Activated CD4-positive, alpha-beta T cell treated with anti-CD3 and anti-CD28 coated beads, Interleukin-2, amount 10 ng/mL, durations not matched to agents 7 days and 5 days (primary cell): ENCODE measurements at places on chromosomes 16 and 17. TPM values are rescaled to one million over a fixed set of nuclear protein-coding genes. Genes with fewer than 3 reads are reported as not detected.

DNA sequence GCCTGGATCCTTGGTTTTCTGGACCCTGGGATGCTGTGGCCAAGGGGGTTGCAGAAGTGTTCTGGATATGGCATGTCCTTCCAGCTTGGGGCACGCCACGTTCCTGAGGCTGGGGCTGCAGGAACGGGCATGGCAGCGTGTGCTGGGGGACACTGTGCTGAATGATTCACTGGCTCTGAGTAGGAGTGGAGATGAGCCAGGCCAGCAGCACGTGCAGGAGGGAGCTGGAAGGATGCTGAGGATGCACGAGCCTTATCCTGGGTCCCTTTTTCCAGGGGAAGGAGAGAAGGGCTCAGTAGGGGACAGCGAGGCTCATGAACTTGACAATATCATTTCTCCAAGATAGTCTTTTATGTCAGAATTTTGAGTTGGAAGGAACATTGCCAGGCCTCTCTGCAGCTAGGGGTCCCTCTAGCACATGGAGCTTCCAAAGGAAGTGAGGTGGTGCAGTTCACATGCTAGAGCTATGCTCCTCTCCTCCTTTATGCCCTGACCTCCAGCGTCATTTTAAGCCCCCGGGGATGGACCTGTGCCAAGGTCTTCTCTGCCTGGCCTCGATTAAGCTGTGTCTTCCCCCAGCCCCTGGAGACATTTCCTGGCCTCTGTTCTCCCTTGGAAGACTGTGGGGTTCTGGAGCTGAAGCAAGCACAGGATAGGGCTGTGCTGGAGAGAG is 125.9 kb downstream of the OR1D5 start:
- no peak overlapping the region for H3K27ac ChIP-seq
- no peak overlapping the region for H3K4me3 ChIP-seq
- no peaks in the 10 kb centered on the region for H3K36me3 ChIP-seq
- H3K4me1 ChIP-seq, result no peaks in the 10 kb centered on the region
- no peaks in the 10 kb centered on the region for H3K27me3 ChIP-seq

GRCh38 chr17:77475016-77475976 is 334.5 kb downstream of the SEC14L1 start:
- H3K4me1 ChIP-seq, result peaks cover 91% of the 10 kb centered on the region
- H3K4me3 ChIP-seq, result peak overlapping the region; percentile 37
- no peaks in the 10 kb centered on the region for H3K27me3 ChIP-seq
- peaks cover 75% of the 10 kb centered on the region for H3K36me3 ChIP-seq
- peak; percentile 56 for DNase-seq

DNA sequence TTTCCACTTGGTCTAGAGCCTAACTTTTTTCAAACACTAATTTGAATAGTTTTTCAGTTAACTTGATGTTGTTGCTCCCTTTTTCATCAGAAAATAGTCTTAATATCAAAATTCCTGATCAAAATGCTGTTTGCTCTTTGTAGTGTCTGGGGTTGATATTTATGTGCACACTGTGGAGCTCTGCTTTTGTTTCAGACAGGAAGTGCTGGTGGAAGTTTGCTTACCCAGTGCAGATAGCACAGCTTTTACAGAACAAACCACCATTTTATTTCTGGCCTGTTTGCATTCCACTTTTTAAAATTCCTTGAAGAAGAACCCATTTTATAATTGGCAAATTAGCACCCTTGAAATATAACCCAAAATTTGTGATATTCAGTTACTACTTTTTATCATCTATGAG is 125.4 kb downstream of the MRTFB start:
- H3K36me3 ChIP-seq, result peaks cover 1% of the 10 kb centered on the region
- peak overlapping the region; percentile 43 for H3K27ac ChIP-seq
- H3K4me1 ChIP-seq, result peaks cover 40% of the 10 kb centered on the region
- H3K4me3 ChIP-seq, result no peak overlapping the region
- H3K27me3 ChIP-seq, result no peaks in the 10 kb centered on the region

- no peaks in the 10 kb centered on the region for H3K27me3 ChIP-seq
- no peak for DNase-seq
- peak overlapping the region; percentile 92 for H3K27ac ChIP-seq
- H3K36me3 ChIP-seq, result peaks cover 27% of the 10 kb centered on the region
These were observed 1.8 kb downstream of the MGRN1 start for GRCh38 chr16:4626396-4626795.

- H3K36me3 ChIP-seq, result no peaks in the 10 kb centered on the region
- H3K27me3 ChIP-seq, result peaks cover 13% of the 10 kb centered on the region
- H3K4me1 ChIP-seq, result no peaks in the 10 kb centered on the region
These were observed at the start of gene VWA3A for GRCh38 chr16:22092143-22092933. TSS of gene VWA3A (plus strand) at chr16:22092541. CDS start at chr16:22092638, 97 bp downstream.

DNA sequence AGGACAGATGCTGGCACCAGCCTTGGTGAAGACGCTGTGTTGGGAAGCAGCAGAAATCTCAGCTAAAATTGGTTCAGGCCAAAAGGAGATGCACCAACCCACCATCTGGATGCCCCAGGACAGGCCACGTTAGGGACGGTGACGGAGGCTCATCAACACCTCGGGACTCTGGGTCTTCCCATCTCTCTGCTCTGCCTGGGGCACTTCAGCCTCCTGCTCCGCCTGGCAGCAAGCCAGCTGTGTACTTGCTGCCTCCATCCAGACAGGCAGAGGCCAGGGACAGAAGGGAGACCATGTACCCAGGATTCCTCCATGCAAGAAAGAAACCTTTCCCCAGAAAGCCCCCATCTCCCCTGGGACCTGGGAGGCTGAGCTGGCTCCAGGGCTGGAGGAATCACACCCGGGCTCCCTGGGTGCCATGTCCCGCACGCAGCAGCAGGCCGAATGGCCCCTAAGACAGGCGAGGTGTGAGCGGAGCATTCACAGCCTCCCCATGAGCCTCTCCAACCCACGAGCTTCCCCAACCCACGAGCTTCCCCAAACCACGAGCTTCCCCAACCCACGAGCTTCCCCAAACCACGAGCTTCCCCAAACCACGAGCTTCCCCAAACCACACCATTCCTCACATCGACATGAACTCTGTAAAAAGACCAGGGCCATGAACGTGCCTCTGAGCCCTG is 274.5 kb downstream of the C16orf95 start:
- no peak for DNase-seq
- H3K27ac ChIP-seq, result no peak overlapping the region
- peaks cover 2% of the 10 kb centered on the region for H3K27me3 ChIP-seq
- no peaks in the 10 kb centered on the region for H3K4me1 ChIP-seq
- no peaks in the 10 kb centered on the region for H3K36me3 ChIP-seq

- DNase-seq, result peak; percentile 41
- no peaks in the 10 kb centered on the region for H3K27me3 ChIP-seq
- peaks cover 20% of the 10 kb centered on the region for H3K4me1 ChIP-seq
- peaks cover 13% of the 10 kb centered on the region for H3K36me3 ChIP-seq
These were observed 83.4 kb downstream of the HIC1 start for GRCh38 chr17:2138318-2138717.

DNA sequence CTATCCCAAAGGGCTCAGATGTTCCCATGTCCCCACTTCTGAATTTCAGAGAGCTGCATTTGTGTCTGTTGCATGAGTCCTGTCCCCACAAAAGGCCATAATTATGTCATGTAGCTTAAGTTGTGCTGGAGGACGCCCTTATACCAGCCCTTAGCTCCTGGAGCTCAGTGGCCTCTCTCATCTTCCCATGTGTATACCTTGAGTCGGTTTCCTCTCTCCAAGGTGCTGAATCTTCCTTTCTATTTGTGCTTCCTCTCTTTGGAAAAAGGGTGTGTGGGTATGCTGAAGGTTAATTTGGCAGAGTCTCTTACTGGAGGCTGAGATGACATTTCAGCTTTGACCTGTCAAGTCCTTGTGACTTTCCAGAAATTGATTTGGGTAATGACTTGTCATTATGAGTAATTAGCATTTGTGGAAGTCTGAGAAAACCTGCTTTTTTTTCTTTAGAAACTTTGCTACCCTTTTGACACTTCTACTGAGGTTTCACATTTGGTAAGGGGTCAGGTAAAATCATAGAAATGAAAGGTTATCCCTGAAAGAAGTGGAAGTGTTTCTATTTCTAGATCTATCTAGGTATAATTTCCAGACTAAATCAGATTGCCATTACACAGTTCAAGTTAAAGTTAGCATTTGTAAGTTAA is 185.4 kb downstream of the ABCC12 start:
- H3K4me1 ChIP-seq, result no peaks in the 10 kb centered on the region
- no peak overlapping the region for H3K27ac ChIP-seq
- DNase-seq, result no peak
- no peak overlapping the region for H3K4me3 ChIP-seq
- no peaks in the 10 kb centered on the region for H3K27me3 ChIP-seq
- no peaks in the 10 kb centered on the region for H3K36me3 ChIP-seq

DNA sequence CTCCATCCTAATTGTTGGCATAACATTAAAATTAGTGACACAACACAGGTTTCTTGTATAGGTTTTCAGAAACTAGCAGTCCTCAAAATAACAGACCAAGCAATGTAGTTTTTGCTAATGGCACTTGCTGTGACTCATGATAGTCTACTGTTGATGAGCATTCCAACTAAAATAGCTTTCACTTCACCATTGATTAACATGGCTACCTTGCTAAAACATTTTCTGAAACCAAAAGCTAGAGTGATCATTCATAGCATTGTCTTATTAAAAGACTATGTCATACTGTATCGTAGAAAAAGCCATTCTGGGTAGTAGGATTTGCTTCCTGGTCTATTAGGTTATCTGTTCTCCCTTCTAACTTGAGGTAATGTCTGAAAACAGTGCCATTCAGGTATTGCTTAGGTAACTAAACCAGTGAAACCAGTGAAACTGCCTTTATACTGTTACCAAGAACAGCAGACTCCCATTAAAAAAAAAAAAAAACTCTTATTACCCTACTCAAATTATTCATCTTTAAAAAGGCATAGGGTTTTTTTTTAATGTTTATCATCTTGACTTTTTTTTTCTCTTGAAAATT is 2.5 kb upstream of the CLTC start:
- peak overlapping the region; percentile 91 for H3K4me3 ChIP-seq
- peaks cover 11% of the 10 kb centered on the region for H3K36me3 ChIP-seq
- DNase-seq, result no peak
- no peak overlapping the region for H3K27ac ChIP-seq
- no peaks in the 10 kb centered on the region for H3K27me3 ChIP-seq
- H3K4me1 ChIP-seq, result peaks cover 39% of the 10 kb centered on the region

GRCh38 chr16:17082095-17082882 is 388.5 kb downstream of the XYLT1 start:
- H3K36me3 ChIP-seq, result no peaks in the 10 kb centered on the region
- no peak for DNase-seq
- H3K4me3 ChIP-seq, result no peak overlapping the region
- peaks cover 3% of the 10 kb centered on the region for H3K27me3 ChIP-seq
- H3K4me1 ChIP-seq, result no peaks in the 10 kb centered on the region

DNA sequence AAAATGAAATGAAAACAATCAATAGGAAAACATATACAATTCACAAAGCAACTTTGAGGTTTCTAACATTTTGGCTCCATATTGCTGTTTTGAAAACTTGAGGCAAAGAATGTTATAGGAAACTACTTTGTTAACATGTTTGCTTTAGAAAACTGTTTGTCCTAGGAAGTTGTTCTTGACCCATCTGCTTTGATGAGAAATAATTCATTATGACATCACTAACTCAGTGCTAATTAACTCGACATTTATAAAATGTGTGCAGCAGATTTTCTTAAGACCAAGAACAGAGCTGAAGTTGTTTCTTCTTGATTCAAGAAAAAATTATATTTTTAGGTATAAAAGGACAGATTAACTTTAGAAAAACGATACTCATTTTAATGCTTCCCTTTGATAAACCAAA is 94.7 kb downstream of the SOX9 start:
- peaks cover 21% of the 10 kb centered on the region for H3K27me3 ChIP-seq
- DNase-seq, result no peak
- no peak overlapping the region for H3K27ac ChIP-seq
- no peaks in the 10 kb centered on the region for H3K4me1 ChIP-seq
- H3K36me3 ChIP-seq, result no peaks in the 10 kb centered on the region

DNA sequence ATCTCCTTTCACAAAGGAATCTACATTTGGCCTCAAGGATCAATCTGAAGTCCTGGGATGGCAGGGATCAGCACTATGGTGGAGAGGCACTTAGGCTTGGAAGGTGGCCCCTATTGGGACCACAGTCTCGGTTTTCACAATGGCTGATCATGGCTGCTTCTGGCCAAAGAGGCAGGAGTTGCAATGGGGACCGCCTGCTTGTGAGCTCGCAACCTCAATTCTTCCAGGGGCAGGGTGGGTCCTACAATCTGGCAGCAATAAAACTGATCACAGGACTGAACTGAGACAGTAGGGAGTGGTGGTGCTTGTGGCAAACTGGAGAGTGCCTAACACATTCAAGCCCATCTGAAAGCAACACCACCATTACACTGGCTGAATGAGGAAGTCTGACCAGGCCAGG is 83.1 kb downstream of the NETO2 start:
- no peaks in the 10 kb centered on the region for H3K27me3 ChIP-seq
- no peaks in the 10 kb centered on the region for H3K4me1 ChIP-seq
- no peak overlapping the region for H3K4me3 ChIP-seq
- DNase-seq, result no peak
- H3K27ac ChIP-seq, result peak overlapping the region; percentile 41

GRCh38 chr16:2329532-2329931 is 11.0 kb downstream of the ABCA3 start:
- H3K4me3 ChIP-seq, result no peak overlapping the region
- H3K27me3 ChIP-seq, result peaks cover 8% of the 10 kb centered on the region
- no peaks in the 10 kb centered on the region for H3K4me1 ChIP-seq
- H3K27ac ChIP-seq, result no peak overlapping the region
- no peak for DNase-seq
- H3K36me3 ChIP-seq, result no peaks in the 10 kb centered on the region

GRCh38 chr16:75029854-75030253 is 31.0 kb downstream of the ZNRF1 start:
- H3K36me3 ChIP-seq, result no peaks in the 10 kb centered on the region

GRCh38 chr17:64262198-64262999 is 661 bp downstream of the TEX2 start:
- H3K27ac ChIP-seq, result peak overlapping the region; percentile 95
- peaks cover 8% of the 10 kb centered on the region for H3K27me3 ChIP-seq
- peak; percentile 76 for DNase-seq
- peaks cover 40% of the 10 kb centered on the region for H3K4me1 ChIP-seq

DNA sequence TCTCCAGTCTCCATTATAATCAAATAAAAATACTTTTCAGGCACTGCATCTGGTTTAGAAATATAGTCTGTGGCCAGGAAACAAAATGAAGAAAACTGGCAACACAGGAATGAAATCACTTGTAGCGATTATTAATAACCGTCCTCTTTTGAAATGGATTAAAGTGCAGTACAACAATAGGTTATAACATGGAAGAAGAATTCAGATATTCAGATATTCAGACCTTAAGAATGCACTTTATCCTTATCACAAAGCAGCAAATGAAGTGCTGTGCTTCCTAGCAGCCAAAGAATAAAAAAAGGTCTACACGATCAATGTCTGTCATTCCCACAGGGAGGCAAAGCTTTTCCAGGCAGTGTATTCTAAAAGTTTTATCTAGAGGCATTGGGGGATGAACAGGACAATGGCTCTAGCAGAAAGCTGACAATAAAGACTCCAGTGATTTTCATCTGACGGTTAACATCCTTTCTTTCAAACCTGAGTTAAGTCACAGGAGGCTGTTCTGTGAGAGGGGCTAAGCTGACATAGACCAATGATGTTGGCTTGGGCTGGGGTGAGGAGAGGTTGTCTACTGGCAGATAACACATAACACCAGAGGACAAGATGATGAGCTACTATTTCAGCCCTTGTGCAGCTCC is 259.2 kb downstream of the SLC39A11 start:
- no peaks in the 10 kb centered on the region for H3K4me1 ChIP-seq
- no peaks in the 10 kb centered on the region for H3K27me3 ChIP-seq
- H3K4me3 ChIP-seq, result no peak overlapping the region
- peaks cover 3% of the 10 kb centered on the region for H3K36me3 ChIP-seq
- no peak overlapping the region for H3K27ac ChIP-seq

The SSTR5 gene
- not detected for total RNA-seq

The FOXF1 gene
- not detected for total RNA-seq

The NXN gene
- 0.22 TPM for total RNA-seq

The LGALS3BP gene
- total RNA-seq, result 284 TPM

The UQCRC2 gene
- total RNA-seq, result 198 TPM

The RNF43 gene
- 0.07 TPM for total RNA-seq

The ASPA gene
- not detected for total RNA-seq

The DNASE1L2 gene
- 2.0 TPM for total RNA-seq

The ZPBP2 gene
- not detected for total RNA-seq

The DNAJA2 gene
- total RNA-seq, result 52.8 TPM
